ENCODE measurements at places on chromosomes 11 and 22. TPM values are rescaled to one million over a fixed set of nuclear protein-coding genes. Genes with fewer than 3 reads are reported as not detected.

DNA sequence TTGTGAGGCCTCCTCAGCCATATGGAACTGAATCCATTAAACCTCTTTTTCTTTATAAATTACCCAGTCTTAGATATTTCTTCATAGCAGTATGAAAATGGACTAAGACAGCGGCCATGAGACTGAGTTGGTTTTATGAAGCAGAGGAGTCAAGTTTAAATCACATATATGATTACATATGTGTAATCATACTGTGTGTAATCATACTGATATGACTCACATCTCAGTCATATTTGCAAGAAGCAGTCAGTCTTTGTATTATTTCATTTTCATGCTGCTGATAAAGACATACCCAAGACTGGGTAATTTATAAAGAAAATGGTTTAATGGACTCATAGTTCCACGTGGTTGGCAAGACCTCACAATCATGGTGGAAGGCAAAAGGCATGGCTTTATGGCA, 89.8 kb downstream of the SYT9 start:
- no peaks in the 10 kb centered on the region for H3K36me3 ChIP-seq
- H3K27me3 ChIP-seq, result peaks cover 18% of the 10 kb centered on the region
- DNase-seq, result no peak

DNA sequence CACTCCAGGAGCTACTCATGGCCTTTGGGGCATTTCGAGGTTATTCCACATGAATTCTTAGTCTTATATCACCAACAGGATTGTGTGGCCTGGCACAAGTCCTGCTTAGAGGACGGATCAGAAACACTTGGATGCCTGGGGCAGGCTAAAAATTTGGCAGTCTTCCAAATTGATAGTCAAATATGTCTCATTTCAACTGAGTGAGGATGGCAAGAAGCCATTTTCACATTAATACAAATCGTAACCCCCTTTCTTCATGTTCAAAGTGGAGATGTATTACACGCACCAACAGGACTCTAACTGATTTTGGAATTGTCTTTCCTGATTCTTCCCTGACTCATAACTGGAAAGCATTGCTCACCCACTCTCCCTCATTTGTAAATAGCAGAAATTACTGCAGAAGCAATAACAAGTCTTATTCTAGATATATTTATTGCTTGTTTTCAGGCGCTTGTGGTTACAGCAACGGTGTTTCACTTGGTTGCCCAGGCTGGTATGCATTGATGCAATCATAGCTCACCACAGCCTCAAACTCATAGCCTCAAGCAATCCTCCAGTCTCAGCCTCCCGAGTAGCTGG, 10.3 kb upstream of the CCDC86 start:
- no peak overlapping the region for H3K27ac ChIP-seq
- H3K4me3 ChIP-seq, result no peak overlapping the region
- H3K27me3 ChIP-seq, result peaks cover 1% of the 10 kb centered on the region
- no peak for DNase-seq

- no peak overlapping the region for H3K27ac ChIP-seq
- no peaks in the 10 kb centered on the region for H3K27me3 ChIP-seq
- peaks cover 9% of the 10 kb centered on the region for H3K4me1 ChIP-seq
- no peak overlapping the region for H3K4me3 ChIP-seq
- H3K36me3 ChIP-seq, result no peaks in the 10 kb centered on the region
Measured at GRCh38 chr11:46520971-46521745, 72.7 kb downstream of the AMBRA1 start.

- no peak overlapping the region for H3K27ac ChIP-seq
- no peak overlapping the region for H3K4me3 ChIP-seq
- H3K27me3 ChIP-seq, result peaks cover 4% of the 10 kb centered on the region
- DNase-seq, result no peak
Measured at GRCh38 chr11:117492578-117493251, 165.1 kb downstream of the CEP164 start.

DNA sequence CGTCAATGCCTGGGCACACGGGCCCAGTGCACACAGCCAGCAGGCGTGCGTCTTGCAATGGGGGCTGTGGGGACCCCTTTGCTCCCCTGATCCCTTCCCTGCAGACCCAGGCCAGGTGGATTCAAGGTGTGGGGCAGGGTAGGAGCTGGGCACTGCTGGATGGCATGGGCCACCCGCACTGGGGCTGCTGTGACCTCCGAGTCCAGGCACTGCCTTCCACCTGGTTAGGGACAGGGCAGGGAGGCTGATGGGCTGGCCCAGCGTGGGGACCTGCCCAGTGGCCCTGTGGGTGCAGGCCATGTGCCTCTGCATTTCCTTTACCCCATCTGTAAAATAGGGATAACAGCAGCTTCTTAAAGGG, 22.9 kb downstream of the KCNQ1 start:
- no peak overlapping the region for H3K4me3 ChIP-seq
- no peaks in the 10 kb centered on the region for H3K27me3 ChIP-seq
- peaks cover 54% of the 10 kb centered on the region for H3K4me1 ChIP-seq
- DNase-seq, result no peak
- no peak overlapping the region for H3K27ac ChIP-seq
- no peaks in the 10 kb centered on the region for H3K36me3 ChIP-seq

- H3K4me1 ChIP-seq, result peaks cover 16% of the 10 kb centered on the region
- no peak overlapping the region for H3K4me3 ChIP-seq
- no peak overlapping the region for H3K27ac ChIP-seq
- H3K27me3 ChIP-seq, result no peaks in the 10 kb centered on the region
Measured at GRCh38 chr11:126339863-126340434, 15.5 kb upstream of the ST3GAL4 start.

- H3K4me3 ChIP-seq, result no peak overlapping the region
- no peaks in the 10 kb centered on the region for H3K36me3 ChIP-seq
- H3K4me1 ChIP-seq, result peaks cover 7% of the 10 kb centered on the region
- DNase-seq, result peak; percentile 12
Measured at GRCh38 chr11:130427581-130428315, 661 bp downstream of the ADAMTS8 start.

DNA sequence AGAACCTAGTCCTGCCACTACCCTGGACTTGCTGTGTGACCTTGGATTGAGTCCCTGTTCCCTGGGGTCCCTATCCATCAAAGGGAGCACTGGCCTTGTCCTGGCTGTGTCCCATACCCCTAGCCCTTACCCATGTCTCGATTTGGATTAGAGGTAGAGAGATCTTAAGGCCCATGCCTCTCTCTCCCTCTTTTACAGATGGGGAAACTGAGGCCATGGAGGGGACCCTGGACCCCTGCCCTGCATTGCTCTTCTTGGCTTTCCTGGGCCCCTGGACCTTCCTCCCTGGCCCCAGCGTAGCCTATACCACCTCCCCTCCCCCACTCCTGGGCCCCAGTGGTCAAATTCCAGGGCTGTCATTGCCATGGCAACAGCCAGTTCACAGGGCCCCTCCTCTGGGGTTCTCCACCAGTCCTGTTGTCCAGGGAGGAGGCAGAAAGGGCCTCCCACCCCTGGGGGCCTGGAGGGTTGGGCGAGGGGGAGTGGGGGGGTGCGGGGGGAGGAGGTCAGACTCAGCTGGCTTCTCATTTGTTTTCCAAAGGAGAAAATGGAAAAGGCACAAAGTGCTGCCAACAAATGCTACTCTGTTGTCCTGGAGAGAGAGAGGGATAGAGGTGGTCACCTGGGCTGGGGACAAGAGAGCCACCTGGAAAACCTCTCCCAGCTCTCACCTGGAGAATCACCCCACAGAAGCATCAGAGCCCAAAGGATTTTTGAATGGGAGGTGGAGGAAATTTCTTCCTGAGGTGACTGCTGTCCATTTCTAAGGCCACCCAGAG, 23.3 kb downstream of the ARHGEF17 start:
- no peaks in the 10 kb centered on the region for H3K27me3 ChIP-seq
- peaks cover 8% of the 10 kb centered on the region for H3K4me1 ChIP-seq
- H3K4me3 ChIP-seq, result no peak overlapping the region
- DNase-seq, result no peak

DNA sequence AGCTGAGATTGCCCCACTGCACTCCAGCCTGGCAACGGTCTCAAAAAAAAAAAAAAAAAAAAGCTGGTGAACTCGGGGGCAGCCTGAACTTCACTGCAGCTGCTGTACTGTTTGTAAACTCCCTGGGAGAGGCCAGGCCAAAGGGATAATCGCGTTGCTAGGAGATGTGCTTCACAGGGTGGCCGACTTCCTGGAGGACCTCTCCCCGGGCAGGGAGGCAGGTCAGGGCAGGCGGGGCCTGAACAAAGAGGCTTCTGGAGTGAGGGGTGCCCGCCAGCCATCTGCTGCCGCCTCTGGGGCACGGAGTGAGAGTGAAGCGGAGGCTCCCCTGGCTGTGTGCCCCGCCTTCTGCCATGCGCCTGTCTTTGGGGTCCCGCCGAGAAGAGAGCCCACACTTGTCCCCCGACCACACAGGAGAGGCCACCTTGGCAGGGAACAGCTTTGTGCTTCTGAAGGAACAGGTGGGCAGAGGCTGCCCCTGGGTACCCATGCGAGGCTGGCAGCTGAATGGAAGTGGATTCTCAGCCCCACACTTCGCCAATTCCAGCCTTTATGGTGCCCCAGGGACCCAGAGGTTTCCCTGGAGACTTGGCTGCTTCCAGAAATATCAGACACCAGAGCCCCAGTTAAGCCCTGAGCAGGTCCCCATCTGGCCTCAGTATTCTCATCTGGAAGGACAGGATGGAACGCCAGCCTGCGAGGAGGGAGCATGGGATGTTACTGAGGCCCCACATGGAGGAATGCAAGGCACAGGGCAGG, 29.6 kb downstream of the TMEM184B start:
- no peak overlapping the region for H3K4me3 ChIP-seq
- DNase-seq, result no peak
- no peaks in the 10 kb centered on the region for H3K27me3 ChIP-seq
- no peaks in the 10 kb centered on the region for H3K36me3 ChIP-seq
- no peak overlapping the region for H3K27ac ChIP-seq
- no peaks in the 10 kb centered on the region for H3K4me1 ChIP-seq

DNA sequence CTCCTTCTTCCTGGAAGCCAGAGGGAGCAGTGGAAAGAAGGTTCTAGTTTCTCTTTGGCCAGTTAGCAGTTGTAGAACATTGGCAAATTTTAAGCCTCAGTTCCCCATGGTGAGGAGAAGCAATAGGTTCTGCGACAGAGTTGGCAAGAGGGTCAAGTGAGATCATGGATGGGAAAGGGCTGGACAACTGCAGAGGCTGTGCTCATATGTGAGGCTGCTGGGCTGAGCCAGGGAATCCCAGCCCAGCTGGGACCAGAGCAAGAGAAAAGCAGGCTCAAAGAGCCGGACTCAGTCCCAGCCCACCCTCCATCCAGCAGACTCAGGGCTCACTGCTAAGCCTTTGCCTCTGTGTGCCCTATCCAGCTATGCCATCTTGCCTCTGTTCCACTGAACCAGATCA, 66.8 kb upstream of the MYOD1 start:
- no peak for DNase-seq
- no peak overlapping the region for H3K4me3 ChIP-seq
- no peak overlapping the region for H3K27ac ChIP-seq

GRCh38 chr22:48319321-48320047, 1508.2 kb downstream of the BRD1 start:
- DNase-seq, result no peak
- peaks cover 2% of the 10 kb centered on the region for H3K27me3 ChIP-seq
- H3K4me1 ChIP-seq, result no peaks in the 10 kb centered on the region
- no peak overlapping the region for H3K27ac ChIP-seq
- H3K36me3 ChIP-seq, result no peaks in the 10 kb centered on the region

DNA sequence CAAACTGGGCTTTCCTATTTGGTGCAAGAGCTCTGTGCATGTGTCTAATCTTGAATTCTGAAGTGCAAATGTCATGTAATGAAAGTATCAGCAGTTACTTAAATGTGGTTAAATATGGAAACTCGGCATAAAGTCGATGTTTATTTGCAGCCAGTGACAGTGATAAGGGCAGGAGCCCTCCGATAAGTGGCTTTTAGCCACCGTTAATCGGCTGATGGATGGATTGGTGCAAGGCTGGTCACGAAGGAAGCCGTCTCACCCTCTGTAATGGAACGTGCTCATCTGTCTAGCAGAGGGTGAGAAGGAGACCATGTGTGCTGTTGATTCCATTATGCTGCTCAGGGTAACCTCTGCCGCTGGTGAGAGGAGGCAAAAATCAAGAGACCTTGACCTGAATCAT, 121.8 kb upstream of the PAX6 start:
- H3K27ac ChIP-seq, result no peak overlapping the region
- DNase-seq, result no peak
- H3K4me3 ChIP-seq, result no peak overlapping the region
- H3K36me3 ChIP-seq, result no peaks in the 10 kb centered on the region
- H3K27me3 ChIP-seq, result peaks cover 17% of the 10 kb centered on the region

DNA sequence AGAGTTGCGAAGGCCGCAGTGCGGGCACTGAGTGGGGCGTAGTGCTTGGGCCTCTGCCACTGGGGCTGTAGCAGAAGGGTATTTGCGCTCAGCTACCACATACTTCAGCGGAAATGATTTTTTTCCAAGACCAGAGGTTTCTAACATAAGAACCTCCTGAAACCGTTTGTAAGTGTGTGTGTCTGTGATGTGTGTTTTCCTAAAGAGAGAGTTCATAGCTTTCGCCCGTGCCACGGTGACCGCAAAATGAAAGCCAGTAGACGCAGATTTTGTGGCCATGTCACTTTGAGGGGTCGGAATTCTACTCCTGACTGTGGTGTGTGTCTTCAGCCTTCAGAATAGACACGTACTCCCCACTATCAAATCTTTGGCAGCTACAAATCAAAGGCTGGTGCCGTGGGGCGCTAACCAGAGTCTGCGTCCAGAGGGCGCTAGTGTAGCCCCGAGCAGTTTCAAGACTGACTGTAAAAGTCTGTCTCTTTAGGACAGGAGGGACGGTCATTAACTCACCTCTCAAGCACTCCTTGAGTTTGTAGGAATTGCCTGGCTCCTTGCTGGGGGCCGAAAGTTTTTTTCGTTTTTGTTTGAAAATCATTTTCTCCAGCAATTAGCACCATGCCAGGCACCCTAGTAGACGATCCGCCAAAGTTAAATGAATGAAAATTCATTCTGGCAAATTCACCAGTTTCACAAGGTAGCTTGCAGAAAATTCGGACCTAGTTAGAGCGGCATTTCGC, 2.5 kb upstream of the CALCA start:
- no peaks in the 10 kb centered on the region for H3K36me3 ChIP-seq
- H3K4me3 ChIP-seq, result peak overlapping the region; percentile 67
- peaks cover 62% of the 10 kb centered on the region for H3K27me3 ChIP-seq
- no peak overlapping the region for H3K27ac ChIP-seq

DNA sequence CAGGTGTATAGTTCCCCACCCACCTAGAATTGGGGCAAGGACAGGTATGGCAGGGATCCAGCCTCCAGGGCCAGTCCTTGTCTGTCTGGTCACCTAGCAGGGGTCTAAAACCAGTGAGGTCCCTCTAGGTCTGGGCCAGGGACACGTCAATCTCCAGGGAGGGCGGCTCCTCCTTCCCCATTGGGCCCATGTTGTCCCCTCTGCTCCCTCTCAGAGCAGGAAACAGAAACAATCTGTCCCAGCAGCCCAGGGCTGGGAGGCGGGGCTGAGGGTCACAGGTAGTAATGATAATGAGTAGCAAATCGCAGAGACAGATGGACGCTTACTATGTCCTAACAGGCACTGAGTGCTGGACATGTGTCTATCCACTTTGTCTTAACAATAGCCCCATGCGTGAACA, 22.8 kb upstream of the SYT7 start:
- no peak overlapping the region for H3K4me3 ChIP-seq
- peaks cover 9% of the 10 kb centered on the region for H3K27me3 ChIP-seq
- no peak overlapping the region for H3K27ac ChIP-seq
- DNase-seq, result no peak
- no peaks in the 10 kb centered on the region for H3K36me3 ChIP-seq

Gene PRMT3
- total RNA-seq, result 33.3 TPM

Gene OR52I1
- not detected for total RNA-seq

Gene C11orf54
- 17.0 TPM for total RNA-seq

Gene WNT11
- 0.32 TPM for total RNA-seq

Gene LINC01488
- total RNA-seq, result not detected

Gene POLDIP3
- 70.2 TPM for total RNA-seq

Gene CTSF
- total RNA-seq, result 0.68 TPM
